ENCODE measurements at places on chromosomes 1 and 21. TPM values are rescaled to one million over a fixed set of nuclear protein-coding genes. Genes with fewer than 3 reads are reported as not detected.

IKBKE gene
- total RNA-seq = 95.2 TPM

RASSF5 gene
- total RNA-seq = 212 TPM

KCNN3 gene
- total RNA-seq = 0.02 TPM

RCSD1 gene
- total RNA-seq = 169 TPM

CCDC27 gene
- not detected for total RNA-seq

PIK3C2B gene
- total RNA-seq = 40.2 TPM

KAZN gene
- total RNA-seq = 0.48 TPM

BATF3 gene
- total RNA-seq = 3.7 TPM

S100A7A gene
- total RNA-seq = not detected

HCRTR1 gene
- total RNA-seq = not detected

FCRL2 gene
- not detected for total RNA-seq

LRIG2 gene
- total RNA-seq = 10.7 TPM

EPHB2 gene
- total RNA-seq = not detected
